CD4-positive, CD25-positive, alpha-beta regulatory T cell (primary cell): ENCODE measurements at places on chromosomes 1 and 21. TPM values are rescaled to one million over a fixed set of nuclear protein-coding genes. Genes with fewer than 3 reads are reported as not detected.

The OR6K2 gene
- not detected for total RNA-seq

The SETSIP gene
- total RNA-seq = not detected

The CLCA4 gene
- total RNA-seq = not detected

The C8A gene
- not detected for total RNA-seq

The UROD gene
- total RNA-seq = 49.5 TPM

The AMY2A gene
- total RNA-seq = not detected

The DYRK3 gene
- 0.67 TPM for total RNA-seq

DNA sequence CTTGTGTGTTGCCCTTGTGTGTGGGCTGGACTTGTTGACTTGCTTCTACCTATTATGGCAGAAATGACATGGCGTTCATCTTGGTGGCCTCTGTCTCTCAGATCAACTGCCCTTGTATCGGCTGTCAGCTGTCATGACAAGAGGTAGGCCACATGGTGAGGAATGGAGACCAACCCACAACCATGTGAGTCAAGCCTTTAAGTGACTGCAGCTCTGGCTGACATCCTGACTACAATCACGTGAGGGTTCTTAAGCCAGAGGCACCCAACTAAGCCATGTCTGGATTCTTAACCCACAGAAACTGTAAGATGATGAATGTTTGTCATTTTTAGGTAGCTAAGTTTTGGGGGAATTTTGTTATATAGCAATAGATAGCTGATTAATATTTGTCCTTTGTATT lies 82.1 kb downstream of the KCND3 start:
- peak; percentile 17 for DNase-seq

DNA sequence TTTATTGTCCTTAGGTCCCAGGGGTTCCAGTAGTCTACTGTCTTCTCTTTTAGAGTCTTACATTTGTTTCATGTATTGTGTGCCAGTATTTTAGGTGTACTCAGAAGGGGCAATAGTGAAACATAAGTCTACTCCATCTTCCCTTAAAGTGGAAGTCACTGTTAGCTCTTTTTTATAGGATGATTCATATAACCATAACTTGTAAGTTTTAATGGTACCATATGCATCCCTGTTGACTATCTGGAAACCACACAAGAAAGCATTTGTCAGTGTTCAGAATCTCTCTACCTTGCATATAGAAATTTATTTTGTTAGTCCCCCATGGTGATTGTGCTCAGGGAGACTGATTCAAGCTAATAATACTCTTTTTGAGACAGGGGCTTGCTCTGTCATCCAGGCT lies 149.9 kb downstream of the HS2ST1 start:
- no peak for DNase-seq

GRCh38 chr1:12518931-12519692 lies 98.9 kb downstream of the DHRS3 start:
- DNase-seq = no peak

DNA sequence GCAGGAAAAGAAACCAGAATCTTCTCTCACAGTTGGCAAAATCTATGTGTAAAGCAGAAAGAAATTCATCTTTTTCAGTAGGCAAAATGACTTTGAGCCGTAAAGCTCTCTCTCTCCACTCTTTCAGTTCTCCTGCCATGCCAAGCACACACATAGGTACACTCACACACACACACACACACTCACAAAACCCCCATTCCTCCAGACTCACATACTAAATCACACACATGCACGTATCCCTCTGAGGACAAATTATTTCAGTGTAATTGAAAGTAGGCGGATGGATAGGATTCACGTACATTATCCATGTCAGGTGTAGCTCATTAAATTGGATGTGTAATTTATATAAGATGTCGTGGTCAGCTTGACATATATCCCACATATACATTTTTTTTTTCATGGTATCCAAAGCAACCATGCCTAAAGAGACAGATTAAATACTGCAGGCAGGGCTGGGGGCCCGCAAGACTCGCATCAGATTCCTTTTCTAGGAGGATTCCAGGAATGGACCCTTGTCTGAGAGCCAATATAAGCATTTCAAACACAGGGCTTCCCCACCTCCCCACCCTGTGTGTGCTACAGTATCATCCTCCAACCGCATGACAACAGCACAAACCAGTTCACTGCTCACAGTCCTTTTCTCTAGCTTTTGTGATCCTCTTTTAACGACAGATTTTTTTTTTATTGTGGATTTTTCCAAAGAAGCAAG lies 320.9 kb downstream of the PCP4 start:
- no peak for DNase-seq

DNA sequence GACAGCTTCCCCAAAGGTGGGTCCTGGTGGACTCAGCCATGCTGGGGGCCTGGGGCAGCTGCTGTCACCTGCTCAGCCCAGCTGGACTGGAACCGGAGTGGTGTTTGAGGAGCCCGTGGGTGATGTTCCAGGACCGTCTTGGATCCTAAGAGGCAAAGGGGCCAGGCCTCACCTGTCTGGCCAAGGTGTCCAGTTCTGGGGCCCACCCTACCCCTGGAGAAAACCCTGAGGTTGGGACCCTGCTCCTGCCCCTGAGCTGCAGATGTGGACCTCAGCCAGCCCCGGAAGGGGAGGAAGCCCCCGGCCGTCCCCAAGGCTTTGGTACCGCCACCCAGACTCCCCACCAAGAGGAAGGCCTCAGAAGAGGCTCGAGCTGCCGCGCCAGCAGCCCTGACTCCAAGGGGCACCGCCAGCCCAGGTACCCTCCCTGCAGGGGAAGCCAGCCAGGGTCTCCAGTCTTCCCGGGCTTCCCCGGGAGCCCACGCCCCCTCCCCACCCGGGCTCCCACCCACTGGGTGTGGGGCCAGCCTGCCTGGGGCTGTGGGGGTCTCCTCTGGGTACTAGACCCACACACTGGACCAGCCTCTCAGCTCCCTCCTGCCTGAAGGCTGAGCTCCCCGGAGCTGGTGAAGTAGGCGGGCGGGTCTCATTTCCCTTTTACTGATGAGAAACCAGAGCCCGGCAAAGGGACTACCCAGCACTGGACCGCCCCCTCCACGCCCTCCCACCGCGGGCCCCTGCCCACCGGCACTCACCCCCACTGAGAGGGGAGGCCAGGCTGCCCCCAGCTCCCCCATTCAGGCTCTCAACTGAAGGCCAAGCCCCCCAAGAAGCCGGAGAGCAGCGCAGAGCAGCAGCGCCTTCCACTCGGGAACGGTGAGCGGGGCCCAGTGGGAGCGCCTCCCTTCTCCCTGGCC lies 1.3 kb downstream of the AIRE start:
- no peak for DNase-seq

- DNase-seq = no peak
Observed at GRCh38 chr1:58312971-58313563, 233.5 kb downstream of the OMA1 start.

DNA sequence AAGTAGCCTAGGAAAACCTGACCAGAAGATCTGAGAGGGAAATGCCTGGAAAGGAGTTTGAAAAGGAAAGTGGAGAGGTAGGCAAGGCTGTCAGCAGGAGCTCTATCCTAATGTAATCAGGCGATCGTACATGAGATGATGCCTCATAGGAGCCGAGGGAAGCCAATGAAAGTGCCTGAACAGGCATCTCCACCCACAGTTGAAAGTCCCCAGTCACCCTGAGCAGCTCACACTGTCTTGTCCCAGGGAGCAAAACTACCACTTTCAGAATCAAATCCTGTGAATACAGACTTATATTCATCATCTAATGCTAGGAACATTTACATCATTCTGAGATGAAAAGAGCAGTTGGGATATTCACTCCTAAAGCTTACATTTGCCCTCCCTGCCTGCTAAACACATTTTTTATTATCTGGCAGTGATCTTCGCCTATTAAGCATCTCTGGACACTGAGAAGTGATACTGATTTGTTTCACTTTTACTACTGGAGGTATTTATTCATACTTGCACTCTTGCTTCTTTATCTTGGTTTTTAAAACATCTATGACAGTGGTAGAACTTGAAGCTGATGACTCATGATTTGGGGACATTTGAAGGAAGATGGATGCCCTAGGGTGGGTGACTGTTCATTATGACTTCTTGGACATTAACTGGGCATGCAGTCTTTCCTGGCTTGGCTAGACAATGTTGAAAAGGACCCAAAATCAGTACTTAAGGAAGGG lies 221.6 kb downstream of the SEC16B start:
- no peak for DNase-seq

DNA sequence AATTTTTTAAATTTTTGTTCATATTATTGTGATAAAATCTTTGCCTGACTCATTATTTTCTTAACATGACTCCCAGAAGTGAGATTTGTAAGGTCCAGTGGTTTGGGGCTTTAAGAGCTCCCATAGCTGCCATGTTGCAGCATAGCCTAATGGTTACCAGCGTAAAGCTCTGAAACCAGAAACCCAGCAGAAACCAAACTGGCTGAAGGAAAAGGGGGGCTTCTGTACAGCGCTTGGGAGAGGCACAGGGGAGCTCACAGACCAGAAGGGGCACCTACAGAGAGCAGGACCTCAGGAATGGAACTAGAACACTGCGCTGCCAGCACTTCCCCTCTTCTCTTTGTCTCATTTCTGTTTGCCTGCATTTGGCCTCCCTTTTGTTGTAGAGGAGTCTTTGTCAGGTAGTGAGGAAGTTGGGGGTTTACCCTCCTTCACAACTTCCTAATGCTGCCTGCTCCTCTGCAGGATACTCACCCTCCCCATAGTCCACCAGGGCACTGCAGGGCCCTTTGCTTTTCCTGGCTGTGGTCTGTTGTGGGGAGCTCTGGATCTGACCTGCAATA lies 2.6 kb upstream of the PYCR2 start:
- DNase-seq = no peak

GRCh38 chr1:226631229-226632000 lies 82.9 kb downstream of the STUM start:
- no peak for DNase-seq

DNA sequence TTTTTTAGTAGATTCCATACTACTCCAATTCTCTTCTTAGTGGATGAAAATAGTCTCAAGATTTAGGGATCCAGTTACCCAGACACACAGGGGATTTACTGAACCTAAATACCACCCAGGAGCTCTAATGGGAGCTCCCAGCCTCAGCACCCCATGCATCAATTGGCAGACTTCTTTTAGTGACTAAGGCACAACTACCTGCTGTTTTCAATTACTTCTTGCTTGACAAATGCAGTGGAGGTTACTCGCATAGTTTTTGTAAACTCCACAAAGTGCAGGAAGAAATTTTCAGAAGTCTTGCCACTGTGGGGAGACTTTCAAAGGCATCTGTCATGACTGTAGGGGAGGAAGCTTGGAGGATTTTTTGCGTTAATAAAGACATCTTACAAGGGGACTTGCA lies 35.5 kb upstream of the MAP10 start:
- DNase-seq = no peak

DNA sequence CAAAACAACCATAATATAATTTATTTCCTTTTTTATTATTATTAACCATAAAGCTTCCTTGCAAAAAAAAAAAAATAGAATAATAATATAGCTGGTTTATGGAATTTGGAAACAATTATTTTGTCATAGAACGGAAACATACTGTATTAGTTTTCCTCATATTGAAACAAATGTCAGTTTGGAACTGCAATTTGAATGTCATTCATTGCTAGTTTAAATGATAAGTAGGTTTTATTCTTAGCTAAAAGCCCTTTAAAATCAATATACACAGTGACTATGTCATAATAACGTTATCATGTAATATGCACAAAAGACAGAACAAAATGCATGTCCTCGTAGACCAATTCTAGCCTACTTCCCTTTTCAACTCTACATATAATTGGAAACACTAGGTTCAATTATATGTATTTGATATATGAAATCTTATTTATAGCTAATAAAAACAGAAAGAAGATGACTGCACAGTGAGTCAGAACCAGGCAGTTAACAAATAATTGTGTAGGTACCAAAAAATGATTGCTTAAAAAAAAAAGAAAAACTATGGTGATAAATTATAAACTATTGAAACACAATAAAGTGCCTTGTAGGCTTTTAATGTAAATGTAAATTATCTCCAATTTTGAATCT lies 85.2 kb upstream of the EXO1 start:
- DNase-seq = no peak

GRCh38 chr1:149993764-149994163 lies 16.8 kb downstream of the OTUD7B start:
- no peak for DNase-seq

DNA sequence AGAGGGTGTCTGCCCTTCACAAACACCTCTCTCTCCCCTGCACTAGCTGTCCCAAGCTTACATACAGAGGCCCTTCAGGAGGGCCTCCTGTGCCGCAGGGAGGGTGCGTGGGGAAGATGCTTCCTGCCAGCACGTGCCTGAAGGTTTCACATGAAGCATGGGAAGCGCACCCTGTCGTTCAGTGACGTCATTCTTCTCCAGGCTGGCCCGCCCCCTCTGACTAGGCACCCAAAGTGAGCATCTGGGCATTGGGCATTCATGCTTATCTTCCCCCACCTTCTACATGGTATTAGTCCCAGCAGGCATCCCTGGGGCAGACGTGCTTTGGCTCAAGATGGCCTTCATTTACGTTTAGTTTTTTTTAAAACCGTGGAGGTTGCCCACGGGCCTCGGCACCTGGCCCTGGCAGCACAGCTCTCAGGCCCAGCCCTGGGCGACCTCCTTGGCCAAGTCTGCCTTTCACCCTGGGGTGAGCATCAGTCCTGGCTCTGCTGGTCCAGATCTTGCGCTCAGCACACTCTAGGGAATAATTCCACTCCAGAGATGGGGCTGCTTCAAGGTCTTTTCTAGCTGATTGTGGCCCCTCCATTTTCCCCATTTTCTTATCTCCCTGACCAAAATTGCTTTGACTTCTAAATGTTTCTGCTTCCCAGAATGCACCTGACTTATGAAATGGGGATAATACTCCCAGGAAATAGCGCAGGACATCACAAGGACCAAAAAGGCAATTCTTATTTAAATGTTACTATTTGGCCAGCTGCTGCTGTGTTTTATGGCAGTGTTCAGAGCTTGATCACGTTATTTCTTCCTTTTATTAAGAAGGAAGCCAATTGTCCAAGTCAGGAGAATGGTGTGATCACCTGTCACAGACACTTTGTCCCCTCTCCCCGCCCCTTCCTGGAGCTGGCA lies 6.1 kb downstream of the NPPA start:
- DNase-seq = no peak

DNA sequence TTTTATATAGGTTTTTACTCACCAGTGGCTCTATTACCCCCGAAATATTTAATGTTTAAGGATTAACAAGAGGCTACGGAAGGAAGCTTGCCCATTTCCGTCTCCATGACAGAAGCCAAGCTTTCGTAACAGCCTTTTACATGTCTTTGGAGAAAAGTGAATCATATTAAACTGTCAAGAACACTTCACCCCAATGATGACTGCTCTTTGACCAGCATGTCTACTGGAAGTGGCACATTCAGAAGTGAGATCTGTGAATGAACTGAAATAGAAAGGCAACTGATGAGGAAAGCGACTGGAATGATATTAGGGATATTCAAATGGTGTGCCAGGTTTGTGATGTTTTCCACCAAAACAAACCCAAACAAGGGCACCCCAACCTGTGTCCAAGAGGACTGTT lies 8.5 kb upstream of the PRDM15 start:
- DNase-seq = no peak

- no peak for DNase-seq
Observed at GRCh38 chr1:36178471-36179219, 22.7 kb downstream of the MAP7D1 start.

- DNase-seq = no peak
Observed at GRCh38 chr1:151629278-151629677, 17.4 kb downstream of the SNX27 start.
